ENCODE measurements at places on chromosomes 1 and 21.

DNA sequence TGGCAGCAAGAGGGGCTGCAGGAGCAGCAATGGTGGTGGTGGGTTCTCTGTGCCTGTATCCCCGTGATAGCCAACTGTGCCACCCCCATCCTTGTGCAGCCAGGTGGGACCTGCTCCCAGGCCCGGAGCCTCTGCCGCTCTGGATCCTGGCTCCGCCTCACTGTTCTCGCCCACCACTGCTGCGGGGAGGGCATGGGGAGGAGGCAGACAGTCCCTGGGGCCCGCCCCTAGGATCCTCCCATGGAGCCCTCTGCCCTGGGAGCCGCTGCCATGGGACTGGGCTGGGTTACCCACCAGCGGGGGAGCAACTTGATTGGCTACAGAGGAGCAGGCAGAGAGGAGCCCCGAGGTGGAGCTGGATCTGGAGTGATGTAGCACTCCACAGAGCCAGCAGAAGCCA, 31.6 kb downstream of the CD1D start:
- DNase-seq, result no peak

DNA sequence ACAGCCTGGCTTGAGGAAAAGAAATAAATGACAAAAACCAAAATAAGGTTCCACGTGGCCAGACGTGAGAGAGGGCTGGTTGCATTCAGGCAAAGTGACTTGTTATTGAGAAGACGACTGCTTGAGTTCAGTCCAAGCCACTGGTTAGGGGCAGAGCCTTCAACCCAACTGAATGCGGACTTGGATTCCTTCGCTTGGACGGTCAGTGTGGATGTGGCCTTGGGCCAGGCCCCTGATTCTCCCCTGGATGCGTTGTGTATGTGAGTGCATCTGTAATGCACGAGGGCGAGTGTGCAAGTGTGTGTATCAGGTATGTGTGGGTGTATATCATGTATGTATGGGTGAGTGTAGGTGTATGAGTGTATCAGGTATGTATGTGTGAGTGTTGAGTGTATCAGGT, 1.9 kb downstream of the PLA2G2F start:
- no peak for DNase-seq

GRCh38 chr21:32008714-32009113, 135.9 kb downstream of the HUNK start:
- DNase-seq, result no peak

- DNase-seq, result no peak
Measured at GRCh38 chr1:110484801-110485200, 33.9 kb downstream of the PROK1 start.

GRCh38 chr21:36909901-36910561, 56.4 kb downstream of the HLCS start:
- peak; percentile 97 for DNase-seq

DNA sequence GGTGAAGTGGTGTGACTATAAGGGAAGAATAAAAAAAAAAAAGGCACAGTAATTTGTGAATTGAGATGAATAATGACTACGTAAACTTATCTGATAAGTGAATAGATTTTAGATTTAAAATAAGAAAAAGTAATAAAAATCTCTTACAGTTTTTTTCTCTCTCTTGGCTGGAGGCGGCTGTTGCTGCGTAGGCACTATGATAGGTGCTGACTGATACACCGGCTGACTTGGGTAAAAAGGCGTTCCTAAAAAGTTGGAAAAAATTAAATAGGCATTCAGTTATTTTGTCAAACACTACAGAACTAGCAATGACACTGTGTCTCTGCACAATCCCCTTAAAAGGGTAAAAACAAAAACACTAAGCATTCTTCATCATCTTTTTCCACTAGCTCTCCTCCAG, 185.7 kb upstream of the HP1BP3 start:
- DNase-seq, result no peak

GRCh38 chr1:106944721-106945120, 111.8 kb upstream of the PRMT6 start:
- no peak for DNase-seq

GRCh38 chr1:205270764-205271163, 43.0 kb downstream of the TMCC2 start:
- DNase-seq, result no peak

DNA sequence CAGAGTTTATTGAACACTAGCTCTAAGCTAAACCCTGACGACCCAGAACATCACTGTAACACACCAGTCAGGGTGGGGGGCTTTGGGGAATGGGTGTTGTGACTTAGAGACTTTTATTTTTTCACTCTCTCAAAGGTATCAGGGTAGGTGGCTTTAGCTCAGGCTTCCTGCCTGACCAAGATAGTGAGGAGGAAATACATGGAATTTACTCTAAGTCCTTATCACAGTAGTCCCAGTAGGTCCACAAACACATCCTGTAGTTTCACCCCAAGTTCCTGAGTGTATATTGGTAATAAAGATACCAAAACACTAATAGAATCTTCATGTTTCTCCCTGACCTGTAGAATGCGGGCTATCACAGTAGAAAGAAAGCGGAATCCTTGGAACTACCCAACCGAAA, 15.1 kb downstream of the GJA5 start:
- DNase-seq, result no peak

DNA sequence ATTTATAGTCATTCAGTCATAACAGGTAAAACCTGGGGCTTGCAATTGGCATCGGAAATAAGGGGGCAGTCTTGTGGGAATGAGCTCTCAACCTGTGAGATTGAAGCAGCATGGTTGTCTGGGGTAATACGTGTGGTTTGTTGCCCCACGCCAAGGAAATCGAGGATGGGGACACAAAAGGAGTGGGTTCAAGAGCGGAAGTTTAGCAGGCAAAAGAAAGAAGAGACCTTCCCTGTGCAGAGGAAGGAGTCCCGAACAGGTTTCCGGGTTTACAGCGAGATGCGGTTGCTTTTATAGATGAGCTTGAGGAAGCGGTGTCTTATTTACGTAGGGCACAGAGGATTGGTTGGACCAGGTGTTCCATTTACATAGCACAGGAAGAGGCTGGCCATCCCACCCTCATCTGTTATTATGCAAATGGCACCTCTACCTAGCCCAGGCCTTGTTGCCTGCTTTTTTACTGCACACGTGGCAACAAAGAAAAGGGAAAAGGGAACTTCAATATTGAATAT, 37.3 kb downstream of the IFNAR1 start:
- DNase-seq, result no peak

DNA sequence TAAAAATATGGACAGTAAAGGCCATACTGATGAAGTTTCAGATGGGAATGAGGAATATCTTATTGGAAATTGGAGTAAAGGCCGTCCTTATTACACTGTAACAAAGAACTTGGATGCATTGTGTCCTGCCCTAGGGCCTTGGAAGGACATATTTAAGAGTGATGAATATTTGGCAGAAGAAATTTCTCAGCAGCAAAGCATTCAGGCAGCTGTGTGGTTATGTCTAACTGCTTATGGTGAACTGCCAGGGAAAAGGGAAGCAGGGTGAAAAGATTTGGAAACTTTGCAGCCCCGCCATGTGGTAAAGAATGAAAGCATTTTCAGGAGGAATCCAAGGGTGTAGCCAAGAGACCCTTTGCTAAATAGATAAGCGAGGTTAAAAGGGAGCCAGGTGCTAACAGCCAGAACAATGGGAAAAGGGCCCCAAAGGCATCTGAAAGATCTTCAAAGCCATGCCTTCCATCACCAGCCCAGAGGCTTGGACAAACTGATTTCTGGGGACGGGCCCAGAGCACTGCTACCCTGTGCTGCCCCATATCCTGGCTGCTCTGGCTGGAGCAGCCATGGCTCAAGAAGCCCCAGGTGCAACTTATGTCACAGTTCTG, 200.0 kb downstream of the PTPRU start:
- no peak for DNase-seq

- no peak for DNase-seq
Measured at GRCh38 chr1:159902541-159902940, 2.6 kb upstream of the CFAP45 start.

GRCh38 chr1:152018537-152018936, 18.3 kb downstream of the S100A11 start:
- DNase-seq, result no peak

- DNase-seq, result no peak
Measured at GRCh38 chr21:33980276-33980916, 64.8 kb upstream of the ATP5PO start.

DNA sequence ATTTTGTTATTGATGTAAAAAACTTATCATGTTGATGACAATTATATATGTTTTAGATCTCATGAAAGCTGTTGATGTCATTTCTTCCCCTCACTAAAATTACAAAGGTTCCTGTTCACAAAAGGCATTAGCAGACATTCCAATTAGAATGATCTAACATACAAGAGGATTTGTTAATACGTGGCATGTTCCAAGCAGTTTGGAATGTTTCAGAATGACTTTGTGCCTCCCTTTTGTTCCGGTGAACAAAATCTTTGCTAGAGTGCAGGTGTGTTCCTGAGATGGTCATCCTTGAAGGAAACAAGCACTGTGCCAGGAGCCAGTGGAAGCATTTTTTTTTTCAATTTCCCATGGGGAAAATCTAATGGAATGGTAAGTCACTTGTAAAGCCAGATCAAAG, 108.0 kb upstream of the KCTD3 start:
- DNase-seq, result no peak

- no peak for DNase-seq
Measured at GRCh38 chr1:66055092-66055491, 262.4 kb downstream of the PDE4B start.

DNA sequence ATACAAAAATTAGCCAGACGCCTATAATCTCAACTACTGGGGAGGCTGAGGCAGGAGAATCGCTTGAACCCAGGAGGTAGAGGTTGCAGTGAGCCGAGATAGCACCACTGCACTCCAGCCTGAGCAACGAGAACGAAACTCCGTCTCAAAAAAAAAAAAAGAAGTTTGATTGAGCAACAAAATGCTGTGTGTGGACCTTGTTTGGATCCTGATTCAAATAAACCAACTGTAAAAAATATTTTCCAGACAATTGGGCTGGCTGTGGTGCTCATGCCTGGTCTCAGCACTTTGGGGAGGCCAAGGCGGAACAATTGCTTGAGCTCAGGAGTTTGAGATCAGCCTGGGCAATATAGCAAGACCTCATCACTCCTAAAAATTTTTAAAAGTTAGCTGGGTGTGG, 16.8 kb downstream of the PTAFR start:
- no peak for DNase-seq

DNA sequence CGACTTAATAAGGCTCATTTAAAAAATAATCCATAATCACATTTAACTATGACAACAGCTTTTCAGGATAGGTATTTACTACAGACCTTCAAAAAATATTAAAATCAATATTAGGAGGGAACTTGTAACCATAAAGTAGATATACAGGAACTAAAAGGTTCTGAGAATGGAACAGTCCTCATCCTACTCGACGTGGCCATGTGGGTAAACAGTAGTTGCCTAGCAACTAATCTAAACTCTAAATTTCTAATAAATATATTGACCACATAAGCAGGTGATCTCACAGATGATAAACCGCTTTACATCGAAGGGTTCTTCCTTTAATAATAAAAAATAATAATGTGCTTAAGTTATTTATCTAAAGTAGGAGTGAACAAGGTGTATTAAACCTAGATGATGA, 7.9 kb downstream of the AKT3 start:
- no peak for DNase-seq

DNA sequence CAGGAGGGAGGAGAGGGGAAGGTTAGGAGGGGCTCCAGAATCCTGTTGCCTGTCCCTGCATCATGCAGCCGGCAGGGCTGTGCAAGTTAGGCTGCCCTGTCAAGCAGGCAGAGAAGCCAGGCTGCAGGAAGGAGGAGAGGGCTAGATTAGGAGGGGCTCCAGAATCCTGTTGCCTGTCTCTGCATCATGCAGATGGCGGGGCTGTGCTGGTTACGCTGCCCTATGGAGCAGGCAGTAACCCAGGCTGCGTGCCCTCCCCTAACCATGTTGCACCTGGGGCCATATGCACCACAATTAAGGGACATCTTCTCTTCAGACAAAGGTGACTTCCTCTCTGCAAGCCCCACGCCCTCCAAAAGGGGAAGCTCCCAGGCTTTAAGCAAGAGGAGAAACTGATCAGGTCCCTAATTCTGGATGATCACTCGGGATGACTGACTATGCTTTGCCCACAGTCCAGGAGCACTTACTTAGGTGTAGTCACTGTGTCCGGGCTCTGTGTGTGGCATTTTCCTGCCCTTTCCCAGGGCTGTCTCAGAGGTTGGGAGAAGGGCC, 457.4 kb downstream of the SETD4 start:
- no peak for DNase-seq

GRCh38 chr1:174169342-174169741, 10.0 kb downstream of the RABGAP1L start:
- no peak for DNase-seq

DNA sequence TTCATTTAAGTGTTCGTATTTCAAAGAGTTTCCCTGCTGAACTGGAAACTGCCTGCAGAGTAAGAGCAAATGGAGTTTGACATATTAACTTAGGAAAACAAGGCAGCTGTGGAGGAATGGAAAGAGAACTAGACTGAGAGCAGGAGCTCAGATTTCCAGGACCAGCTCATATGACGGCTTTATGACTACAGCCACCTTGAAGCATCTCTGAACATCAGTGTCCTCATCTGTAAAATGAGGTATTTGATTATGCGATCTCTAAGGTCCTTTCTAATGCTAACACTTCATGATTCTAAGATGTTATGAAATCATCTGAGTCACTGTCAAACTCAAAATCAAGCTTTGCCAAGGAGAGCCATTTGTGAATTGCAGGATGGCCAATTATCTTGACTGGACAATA, 112.3 kb downstream of the PRRX1 start:
- no peak for DNase-seq

Data from PC-9 (cell line).